ENCODE measurements at places on chromosomes 7 and 10.

GRCh38 chr7:74027683-74028320, at the start of gene ELN:
TSS of gene ELN (plus strand) at chr7:74028173. CDS start at chr7:74028188, 15 bp downstream.
- no peak for DNase-seq

DNA sequence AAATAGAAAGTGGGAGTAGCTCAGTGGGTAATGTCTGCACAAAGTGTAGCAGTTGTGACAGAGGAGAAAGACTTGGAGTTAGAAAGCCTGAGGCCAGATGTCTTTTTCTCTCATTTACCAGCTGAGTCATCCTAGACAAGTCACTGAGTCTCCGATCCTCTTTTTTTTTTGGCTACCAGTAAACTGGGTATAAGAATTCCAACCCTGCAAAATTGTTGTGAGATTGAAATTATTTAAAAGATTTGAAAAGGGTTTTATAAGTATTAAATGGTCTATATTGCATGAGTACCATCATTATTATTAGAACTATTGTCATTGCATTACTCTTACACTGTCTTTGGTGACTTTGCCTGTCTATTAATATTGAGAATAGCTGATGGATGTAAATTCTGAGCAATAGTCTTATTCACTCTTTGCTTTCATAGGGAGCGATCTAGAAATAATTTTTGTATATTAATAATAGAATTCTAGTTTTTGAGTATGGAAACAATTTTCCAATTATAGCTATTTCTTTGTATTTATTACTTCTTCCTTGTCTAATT, 74.0 kb downstream of the ARID5B start:
- DNase-seq: no peak

- DNase-seq: no peak
Observed at GRCh38 chr10:15796098-15796759, 64.1 kb downstream of the MINDY3 start.

DNA sequence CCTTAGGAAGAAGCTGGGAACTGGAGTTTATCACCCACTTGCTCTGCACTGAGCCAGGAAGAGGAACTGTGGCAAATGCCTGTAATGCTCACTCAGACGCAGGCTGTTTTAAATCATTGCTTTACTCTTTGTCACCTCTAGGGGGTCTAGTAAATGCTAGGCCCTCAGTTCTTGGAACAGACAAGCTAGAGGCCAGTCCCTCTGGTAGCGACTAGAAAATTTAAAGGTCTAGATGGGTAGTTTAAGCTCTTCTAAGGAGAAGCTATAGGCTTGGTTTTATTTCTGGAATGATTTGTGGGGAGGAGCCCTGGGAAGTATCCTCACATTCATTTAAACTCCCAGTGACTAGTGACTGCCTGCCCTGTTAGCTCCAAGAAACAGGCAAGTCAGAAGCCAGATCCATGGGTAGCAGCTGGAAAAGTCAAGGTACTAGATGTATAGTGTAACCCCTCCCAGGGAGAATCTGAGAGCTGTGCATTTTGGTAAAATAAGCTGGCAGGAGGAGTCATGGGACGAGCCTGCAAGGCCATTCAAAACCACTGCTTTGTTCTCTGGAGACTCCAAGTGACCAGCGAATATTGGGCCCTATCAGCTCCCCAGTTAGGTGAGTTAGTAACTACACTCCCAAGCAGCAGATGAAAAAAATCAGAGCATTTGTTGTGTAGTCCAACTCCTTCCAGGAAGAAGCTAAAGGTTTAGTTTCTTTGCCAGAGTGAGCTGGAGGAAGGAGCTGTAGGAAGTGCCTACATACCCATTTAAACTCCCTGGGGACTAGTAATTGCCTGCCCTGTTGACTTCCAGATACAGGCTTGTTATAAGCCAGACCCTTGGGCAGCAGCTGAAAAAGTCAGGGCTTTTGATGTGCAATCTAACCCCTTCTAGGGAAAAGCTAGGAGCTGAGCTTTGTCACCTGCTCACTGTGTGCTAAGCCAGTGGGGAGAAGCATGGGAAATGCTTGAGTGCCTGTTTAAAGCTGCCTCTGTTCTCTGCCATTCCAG, 68.9 kb downstream of the DYNC1I1 start:
- DNase-seq: no peak

DNA sequence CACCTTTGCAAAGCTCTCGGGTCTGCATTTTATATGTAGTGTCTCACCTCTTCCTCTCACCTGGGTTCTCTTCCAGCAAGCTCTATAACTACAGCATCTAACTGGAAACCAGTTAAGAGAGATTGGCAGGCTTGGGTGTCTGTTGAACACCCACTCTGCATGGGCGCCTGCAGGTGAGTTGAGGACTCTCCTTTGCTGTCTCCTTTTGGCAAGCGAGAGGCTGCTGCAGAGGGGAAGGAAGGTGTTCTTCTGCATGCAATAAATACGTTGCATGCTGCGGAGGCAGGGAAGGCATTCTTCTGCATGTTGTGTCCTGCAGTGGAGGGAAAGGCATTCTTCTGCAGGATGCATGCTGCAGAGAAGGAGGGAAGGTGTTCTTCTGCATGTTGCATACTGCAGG, 81.4 kb upstream of the ADAM12 start:
- DNase-seq: no peak

GRCh38 chr7:29956487-29956836, 33.1 kb downstream of the SCRN1 start:
- DNase-seq: no peak
